ENCODE measurements at places on chromosomes 3 and 15.

DNA sequence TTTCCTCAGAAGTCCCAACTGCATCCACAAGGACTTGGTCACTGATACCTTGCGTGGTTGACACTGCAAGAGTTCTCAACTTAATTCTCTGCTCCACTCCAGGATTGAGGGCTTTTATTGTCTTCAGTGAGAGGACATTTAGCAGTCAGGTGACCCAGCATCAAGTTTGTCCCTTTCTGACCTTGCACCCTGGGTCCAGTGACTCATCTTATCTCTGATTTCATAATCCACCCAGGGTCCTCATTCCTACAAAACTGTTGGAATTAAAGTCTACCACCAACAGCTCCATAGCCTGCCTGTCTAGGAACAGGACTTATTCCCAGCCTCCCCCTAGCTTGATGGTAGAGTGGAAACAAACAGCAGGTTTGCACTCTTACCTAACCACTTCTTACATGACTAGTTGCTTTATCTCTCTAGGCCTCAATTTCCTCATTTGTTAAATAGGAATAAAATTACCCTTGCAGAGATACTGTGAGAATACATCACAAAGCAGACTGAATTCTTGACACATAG, 151.3 kb upstream of the LPP start:
- DNase-seq = no peak

DNA sequence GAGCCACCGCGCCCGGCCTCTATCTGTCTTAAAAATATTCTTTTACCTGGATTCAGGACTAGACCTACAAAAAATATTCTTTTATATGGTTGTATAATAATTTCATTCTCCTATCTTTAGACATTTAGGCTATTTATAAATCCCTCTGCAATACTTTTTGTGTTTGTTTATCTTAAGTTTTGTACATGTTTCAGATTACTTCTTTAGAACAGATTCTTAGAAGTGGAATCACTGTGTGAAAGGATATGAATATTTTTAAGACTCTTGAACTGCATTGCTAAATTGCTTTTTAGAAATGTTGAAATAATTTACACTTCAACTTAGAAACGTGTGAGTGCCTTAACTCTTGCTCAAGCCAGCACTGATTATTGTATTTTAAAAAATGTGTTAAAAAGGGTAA, 131.3 kb upstream of the PTX3 start:
- no peak for DNase-seq

DNA sequence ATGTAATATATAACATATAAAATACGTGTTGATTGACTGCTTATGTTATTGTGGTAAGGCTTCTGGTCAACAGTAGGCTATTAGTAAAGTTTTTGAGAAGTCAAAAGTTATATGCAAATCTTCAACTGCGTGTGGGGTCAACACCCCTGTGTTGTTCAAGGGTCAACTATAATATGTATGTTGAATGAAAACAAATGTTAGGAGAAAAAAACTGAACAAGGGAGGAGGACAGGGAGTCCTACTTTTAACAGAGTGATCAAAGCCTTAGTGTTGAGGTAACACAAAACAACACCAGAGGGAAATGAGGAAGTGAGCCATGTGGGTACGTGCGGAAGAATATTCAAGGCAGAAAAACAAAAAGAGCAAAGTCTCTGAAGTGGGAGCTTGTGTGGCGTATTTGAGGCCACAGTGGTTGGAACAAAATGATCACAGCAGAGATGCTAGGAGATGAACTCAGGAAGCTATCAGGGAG, 62.5 kb downstream of the SFMBT1 start:
- DNase-seq = no peak

GRCh38 chr3:5149306-5149880, 27.3 kb downstream of the ARL8B start:
- DNase-seq = no peak

GRCh38 chr3:11583638-11584046, 60.1 kb downstream of the VGLL4 start:
- DNase-seq = no peak
